ELR (cell line): ENCODE measurements at places on chromosomes 2 and 18.

GRCh38 chr2:151113318-151113717, 148.3 kb downstream of the RBM43 start:
- DNase-seq = no peak

DNA sequence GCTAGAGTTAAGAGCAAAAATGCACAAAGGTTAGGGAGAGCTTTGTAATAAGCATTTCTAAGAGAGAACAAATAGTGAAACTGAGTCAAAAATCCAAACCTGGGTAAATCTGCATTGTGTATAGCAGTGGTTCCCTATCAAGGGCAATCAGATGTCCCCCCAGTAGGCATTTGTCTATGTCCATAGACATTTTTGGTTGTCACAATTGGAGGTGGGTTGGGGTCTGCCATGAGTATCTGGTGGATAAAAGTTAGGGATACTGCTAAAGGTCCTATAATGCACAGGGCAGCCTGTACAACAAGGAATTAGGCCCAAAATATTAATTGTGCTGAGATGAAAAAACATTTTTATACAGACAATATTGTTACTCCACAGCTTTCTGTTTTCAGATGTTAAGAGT, 21.0 kb downstream of the NOP58 start:
- DNase-seq = no peak

DNA sequence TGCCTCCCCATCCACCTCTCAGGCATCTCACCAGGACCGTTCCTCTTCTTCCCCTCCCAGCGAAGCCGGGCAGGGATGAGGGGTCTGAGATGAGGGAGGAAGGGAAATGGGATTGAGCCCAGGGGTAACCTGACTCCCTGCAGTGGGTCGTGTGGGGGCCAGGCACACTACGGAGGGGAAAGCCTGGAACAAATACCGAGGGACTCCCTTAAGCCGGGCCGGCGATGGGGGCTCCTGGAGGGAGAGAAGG, 250 bp upstream of the SPEG start:
- DNase-seq = no peak

GRCh38 chr18:76472829-76473228, 22.2 kb downstream of the ZNF516 start:
- no peak for DNase-seq

- DNase-seq = no peak
Observed at GRCh38 chr2:218557941-218558340, 10.2 kb downstream of the USP37 start.

- no peak for DNase-seq
Observed at GRCh38 chr2:3280197-3280596, 97.4 kb downstream of the EIPR1 start.

GRCh38 chr18:48942554-48943261, 8.1 kb downstream of the SMAD7 start:
- DNase-seq = peak; percentile 99

- DNase-seq = no peak
Observed at GRCh38 chr2:209817844-209818271, 46.2 kb downstream of the UNC80 start.

DNA sequence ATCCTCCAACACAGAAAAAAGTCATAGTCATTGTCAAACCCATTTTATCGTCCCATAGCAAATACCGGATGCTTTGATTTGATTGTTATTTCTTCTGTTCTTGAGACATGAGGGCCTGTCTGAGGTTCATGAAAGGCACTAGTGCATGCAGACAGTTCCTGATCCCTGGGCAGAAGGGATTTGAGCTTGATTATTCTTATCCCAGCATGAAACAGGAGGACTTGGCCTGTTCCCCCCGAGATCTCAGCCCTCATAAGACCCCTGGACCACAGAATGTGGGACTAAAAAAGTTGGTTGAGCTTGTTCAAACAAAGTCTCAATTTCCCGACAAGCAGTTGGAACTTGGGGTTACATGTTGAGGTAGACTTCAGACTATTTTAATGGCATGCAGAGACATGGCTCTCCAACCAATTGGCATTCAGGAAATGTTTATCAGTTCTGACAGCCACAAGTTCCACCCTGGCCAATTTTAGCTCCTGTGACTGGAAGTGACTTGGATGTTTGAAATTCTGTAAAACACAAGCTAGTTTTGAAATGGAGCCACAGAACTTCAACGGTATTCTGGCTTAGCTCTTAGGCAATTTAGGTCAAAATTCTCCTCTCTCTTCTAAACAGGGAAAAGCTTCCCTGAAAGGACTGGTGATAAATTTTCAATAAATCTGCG, 366.9 kb upstream of the SLC14A2 start:
- DNase-seq = no peak

DNA sequence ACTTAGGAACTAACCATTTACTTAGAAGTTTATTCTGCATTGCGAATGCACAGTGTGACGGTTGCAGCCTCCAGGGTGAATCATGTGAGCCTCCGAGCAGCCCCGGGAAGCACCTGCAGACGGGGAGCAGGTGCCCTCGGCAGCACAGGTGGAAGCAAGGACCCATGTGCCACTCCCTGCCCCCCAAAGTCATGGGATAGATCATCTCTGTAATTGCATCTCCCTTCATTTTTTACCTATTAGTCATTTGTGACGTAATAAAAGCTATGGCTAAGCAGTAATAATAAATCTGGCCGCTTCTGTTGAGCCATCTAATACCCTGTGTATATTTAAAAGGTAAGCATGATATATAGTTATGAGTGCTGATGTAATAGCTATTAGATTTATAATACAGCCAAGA, 97.2 kb downstream of the PTGR3 start:
- DNase-seq = peak; percentile 62

GRCh38 chr2:217049956-217050355, 190.1 kb upstream of the TNP1 start:
- DNase-seq = no peak

- DNase-seq = no peak
Observed at GRCh38 chr2:112142525-112143078, 4.4 kb downstream of the FBLN7 start.

GRCh38 chr2:240523451-240524281, 34.1 kb downstream of the ANKMY1 start:
- no peak for DNase-seq

GRCh38 chr2:227818675-227819397, 5.2 kb downstream of the CCL20 start:
- peak; percentile 15 for DNase-seq

DNA sequence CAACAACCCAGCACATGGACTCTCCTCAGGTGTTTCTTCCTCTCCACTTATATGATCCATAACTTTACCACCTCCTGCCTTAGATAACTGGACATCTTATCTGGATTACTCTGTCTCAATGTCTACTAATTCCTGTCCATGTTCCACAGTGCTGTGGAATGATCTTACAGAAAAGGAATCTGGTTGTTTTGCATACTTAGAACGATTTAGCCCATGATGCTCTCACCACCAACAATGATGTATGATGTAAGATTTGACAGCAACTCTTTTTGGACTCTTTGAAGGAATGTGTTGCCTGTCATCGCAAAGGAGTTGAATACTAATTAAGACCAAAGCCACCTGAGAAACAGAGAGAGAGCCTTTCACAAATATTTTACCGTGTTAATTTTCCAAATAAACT, 37.7 kb upstream of the SYT4 start:
- DNase-seq = no peak

DNA sequence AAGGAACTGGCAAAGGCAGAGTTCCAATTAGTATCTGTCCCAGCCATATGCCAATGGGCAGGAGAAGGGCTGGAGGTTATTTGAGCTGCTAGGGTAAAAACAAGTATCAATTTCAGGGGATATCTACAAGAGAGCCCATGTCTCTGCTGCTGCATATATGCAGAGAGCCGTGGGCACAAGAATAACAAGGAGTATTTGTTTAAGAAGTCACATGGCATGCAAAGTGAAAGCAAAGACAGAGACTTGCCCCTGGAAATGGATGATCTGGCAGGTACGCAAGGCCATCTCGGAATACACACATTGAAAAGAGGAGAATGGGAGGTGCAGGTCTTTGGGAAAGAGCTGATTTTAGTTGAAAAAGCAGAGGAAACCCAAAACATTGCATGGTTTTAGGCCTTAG, 170.6 kb downstream of the EVA1A start:
- DNase-seq = no peak

GRCh38 chr2:160411955-160412354, 81.7 kb downstream of the RBMS1 start:
- no peak for DNase-seq

DNA sequence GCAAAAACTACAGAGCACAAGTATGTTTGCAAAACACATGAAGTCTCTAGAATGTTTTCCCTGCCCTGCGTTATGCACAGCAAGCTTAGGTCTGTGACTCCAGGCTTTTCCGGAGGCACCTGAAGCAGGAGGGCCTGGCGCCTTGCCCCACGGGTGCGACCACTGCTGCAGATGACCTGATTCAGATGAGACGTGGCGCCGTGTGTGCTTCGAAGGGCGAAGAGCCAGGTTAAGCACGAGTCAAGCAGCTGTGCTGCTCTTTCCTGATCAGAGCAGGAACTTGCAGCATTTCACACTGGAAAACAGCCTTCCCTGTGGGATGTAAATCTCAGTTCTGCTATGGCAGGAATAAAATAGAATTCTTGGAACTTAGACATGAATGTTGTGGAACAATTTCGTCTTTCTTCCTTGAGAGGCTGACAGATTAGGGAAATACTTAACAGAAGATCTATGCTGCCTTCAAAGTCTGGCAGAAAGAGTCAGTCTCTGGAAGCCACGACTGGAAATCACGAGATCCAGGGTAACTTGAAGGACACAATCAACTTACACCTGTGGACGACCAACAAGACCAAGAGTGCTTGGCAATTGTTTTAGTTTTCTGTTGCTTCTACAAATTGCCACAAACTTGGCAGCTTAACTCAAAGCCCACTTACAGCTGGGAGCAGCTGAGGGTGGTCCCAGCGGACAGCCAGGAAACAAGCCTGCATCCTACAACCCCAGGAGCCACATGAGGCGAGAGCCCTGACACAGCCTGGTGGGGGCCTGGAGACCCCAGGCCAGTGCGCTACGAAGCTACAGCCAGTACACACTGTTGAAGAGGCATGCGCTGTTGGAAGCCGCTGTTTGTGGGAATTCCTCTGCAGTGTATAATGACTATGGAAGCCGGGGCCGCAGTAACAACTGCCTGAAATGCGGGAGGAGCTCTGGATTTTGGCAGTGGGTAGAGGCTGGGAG, 42.9 kb downstream of the EIPR1 start:
- no peak for DNase-seq

- DNase-seq = no peak
Observed at GRCh38 chr2:218890369-218890768, 9.7 kb downstream of the WNT10A start.

DNA sequence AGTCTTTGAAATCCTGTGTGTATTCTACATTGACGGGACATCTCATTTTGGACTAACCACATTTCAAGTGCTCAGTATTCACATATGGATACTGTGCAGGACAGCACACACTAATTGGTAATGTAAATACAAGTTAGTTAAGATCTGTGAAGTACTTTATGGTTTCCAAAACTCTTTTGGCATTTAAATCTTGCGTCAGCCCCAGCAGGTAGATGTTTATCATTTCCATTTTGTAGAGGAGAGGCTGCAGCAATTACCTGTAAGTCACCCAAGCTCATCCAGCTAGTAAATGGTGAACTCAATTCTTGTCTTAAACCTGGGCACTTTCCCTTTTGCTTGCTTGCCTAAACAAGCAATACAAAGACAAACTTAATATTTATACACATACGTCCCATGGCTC, 1.6 kb upstream of the NAGK start:
- DNase-seq = no peak

DNA sequence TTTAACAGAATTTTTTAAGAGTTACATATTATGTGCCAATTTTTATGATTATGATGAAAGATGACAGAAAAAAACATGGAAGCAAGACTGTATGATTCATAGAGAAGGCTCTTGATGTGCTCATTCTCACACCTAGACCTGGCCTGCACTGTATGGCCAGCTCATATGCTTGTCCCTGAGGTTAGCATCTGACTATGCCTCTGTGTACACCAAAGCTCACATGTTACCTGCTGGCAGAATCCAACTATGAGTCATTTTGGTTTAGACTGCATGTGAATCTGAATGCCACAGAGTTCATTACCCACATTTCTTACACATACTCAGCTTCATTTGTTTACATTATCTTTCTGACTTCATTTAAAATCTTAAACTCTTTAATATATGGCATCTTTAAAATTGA, 139.0 kb downstream of the DSC3 start:
- DNase-seq = peak; percentile 96

- peak; percentile 47 for DNase-seq
Observed at GRCh38 chr2:38602136-38602731, 494 bp downstream of the HNRNPLL start.

- no peak for DNase-seq
Observed at GRCh38 chr2:156350374-156351142, 18.0 kb upstream of the NR4A2 start.

- no peak for DNase-seq
Observed at GRCh38 chr2:103437161-103437560, 675.3 kb downstream of the TMEM182 start.

- no peak for DNase-seq
Observed at GRCh38 chr2:168658706-168659105, 143.7 kb upstream of the NOSTRIN start.

GRCh38 chr2:231527955-231528635, 2.1 kb downstream of the NMUR1 start:
- DNase-seq = no peak

- peak; percentile 0 for DNase-seq
Observed at GRCh38 chr2:72378753-72379348, 231.2 kb upstream of the CYP26B1 start.

- DNase-seq = no peak
Observed at GRCh38 chr2:187684174-187684573, 129.9 kb upstream of the TFPI start.

DNA sequence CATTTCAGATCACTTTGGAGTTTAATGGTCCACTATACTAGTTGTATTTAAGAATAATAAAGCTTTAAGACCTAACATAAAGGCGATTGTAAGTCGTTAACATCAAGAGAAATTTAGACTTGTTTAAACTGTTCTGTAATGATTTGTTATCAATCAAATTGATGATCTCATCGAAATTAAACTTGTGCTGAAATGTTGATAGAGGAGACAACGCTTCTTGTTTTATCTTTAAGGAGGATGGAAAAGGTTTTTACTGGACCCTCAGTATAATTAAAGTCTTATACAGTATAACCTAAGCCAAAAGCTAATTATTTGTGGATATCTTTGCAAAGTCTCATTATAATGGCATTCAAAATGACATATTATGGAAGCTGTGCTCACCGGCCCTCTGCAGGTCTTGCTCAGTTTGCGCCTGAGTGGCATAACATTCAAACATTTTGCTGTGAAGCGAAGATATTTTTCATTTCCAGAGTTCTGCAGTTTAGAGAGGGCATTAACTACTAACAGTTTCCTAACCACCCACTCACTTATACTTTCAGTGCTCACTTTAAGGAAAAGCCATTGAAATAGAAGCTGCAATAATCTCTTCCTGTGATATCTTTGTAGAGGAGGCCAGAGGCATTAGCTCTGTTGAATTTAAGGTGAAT, 1.4 kb upstream of the SERTAD2 start:
- peak; percentile 66 for DNase-seq

DNA sequence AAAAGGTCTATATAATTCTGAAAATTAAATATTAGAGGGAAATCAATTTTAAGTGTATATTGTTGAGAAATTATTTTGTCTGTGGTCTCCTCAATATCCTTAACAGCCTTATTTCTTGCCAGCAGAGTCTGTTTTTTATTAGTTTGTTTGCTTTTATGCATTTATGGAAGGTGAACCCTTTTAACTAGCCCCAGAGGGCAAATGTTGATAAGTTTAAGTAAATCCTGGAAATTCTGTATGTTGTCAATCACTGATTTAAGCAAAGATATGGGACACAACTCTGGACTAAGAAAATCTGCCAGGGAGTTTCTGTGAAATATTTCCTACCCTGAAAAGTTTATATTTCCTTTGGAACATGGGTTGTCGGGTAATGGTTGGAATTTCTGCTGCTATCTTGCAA, 339.5 kb upstream of the COL3A1 start:
- no peak for DNase-seq
